Activated gamma-delta T cell treated with Interleukin-2 at 50 U/mL for 16 hours (primary cell): ENCODE measurements at places on chromosomes 5 and 9.

DNA sequence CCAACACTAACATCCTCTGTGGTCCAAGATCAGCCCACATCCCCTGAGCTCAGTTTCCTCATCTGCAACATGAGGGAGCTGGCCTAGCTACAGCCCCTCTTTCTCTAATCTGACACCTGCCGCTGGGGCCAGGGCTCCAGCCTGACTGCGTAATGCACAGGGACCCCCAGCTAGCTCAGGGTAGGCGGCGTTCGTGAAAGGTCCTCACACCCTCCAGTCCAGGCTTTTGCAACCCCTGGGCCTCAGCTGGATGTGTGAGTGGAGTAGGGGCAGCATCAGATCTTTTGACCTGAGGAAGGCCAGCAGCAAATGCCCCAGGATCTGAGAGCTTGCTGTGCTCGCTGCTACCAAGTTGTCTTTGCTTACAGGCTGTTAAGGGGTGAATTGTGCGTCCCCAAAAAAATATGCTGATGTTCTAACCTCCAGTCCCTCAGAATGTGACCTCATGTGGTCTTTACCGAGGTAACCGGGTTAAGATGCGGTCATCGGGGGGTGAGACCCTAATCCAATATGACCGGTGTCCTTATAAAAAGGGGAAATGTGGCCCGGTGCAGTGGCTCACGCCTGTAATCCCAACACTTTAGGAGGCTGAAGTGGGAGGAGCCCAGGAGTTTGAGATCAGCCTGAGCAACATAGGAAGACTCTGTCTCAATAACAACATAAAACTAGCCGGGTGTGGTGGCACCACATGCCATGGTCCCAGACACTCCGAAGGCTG is 47.8 kb downstream of the PLPP7 start:
- DNase-seq = no peak

- no peak for DNase-seq
Observed at GRCh38 chr5:130624805-130625204, 540.3 kb downstream of the HINT1 start.

DNA sequence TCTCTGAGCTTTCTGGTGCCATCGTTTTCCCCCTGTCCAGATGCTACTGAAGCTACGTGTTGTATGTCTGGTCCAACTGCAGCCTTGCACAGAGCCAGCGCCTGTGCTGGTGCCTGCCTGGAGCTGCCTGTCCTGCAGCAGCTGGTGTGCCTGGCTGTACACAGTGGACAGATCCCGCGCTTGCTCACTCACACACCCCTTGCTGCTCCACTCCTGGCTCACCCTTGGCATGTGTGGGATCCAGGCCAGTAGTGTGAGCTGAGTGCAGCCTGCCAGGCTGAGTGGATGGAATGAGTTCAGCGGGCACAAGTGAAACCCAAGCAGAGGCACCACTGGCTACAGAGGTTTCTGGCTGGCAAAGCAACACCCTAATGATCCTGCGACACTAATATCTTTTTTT is 40.4 kb downstream of the FER start:
- no peak for DNase-seq

DNA sequence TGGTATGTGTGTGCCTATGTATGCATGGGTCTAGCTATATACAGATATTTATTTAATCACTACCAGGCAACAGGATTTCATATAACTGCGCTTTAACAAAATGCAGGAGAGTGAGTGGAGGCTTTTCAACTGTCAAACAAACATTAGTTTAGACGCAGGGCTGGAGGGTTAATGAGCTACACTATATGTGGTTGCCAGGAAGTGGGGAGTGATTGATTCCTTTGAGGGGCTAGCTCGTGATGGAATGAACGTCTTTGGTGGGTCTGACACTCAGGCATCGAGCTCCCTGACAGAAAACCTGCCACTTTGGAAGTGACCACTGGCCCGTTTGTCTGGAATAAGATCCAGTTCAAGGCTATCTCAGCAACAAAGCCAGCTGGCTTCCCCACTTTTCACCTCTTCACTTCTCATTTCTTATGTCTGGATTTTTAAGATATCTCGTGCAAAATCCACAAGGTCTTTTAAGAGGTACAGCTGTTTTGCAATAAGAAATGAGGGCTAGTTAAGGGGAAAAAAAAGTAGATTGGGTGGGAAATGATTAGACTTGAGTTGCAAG is 78.0 kb downstream of the CFAP77 start:
- DNase-seq = no peak

DNA sequence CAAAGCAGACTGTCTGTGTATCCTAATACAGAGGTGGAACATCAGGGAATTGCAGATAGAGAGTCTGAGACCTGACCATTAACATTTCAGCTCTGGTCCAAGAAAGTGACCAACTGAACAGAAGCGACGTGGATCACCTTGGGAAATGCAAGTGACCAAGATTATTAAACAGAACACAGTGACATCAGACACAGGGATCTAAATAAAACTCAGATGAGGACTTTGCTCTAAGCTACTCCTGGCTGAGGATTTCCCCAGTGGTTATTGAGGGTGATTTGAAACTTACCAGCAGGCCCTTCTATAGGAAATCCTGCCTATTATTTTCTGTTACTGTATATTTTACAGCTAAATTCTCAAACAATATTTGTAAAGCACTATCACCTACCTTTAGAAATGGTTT is 436.0 kb downstream of the TMEM38B start:
- no peak for DNase-seq

DNA sequence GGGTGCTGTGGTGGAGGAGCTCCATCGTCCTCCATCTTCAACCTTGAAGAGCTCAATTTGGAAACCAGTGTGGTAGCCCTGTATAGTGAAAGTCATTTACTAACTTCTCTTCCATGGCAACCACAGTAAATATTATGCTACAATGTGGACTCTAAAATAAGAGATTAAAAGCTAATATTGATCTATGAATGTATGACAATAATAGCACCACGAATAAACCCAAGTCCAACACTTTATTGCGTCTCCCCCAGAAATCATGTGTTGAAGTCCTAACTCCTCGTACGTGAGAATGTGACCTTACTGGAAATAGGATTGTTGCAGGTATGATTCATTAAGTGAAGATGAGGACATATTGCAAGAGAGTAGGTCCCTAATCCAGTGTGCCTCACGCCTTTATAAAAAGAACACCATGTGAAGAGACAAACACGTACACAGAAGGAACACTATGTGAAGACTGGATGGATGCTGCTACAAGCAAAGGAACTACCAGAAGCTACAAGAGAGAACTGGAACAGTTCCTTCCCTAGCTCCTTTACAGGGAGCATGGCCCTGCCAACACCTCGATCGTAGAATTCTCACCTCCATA is 276.2 kb downstream of the PDE4D start:
- no peak for DNase-seq
